NCI-H2029 treated with DMSO at 0.1 percent for 48 hours (cell line): ENCODE measurements at places on chromosomes 6 and 20.

DNA sequence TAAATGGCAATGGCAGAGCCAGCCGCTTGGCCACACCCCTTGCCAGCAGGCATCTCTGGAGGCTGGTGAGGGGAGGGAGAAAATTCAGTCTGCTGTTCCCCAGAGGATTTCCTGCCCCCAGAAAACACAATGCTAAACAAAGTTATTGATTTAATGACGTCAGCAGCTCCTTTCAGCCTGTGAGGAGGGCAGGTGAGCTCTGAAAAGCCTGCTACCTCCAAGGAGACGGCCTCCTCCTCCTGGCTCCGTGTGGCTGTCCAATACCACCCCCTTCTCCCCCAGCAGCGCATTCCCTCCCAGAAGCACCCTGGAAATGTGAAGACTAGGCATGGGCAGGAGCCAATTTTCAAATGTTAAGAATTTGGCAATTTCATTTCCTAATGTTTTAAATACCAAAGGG is 393.1 kb downstream of the ZFAND3 start:
- peak; percentile 82 for DNase-seq

- DNase-seq = no peak
Observed at GRCh38 chr6:42106112-42107023, 36.1 kb downstream of the C6orf132 start.

DNA sequence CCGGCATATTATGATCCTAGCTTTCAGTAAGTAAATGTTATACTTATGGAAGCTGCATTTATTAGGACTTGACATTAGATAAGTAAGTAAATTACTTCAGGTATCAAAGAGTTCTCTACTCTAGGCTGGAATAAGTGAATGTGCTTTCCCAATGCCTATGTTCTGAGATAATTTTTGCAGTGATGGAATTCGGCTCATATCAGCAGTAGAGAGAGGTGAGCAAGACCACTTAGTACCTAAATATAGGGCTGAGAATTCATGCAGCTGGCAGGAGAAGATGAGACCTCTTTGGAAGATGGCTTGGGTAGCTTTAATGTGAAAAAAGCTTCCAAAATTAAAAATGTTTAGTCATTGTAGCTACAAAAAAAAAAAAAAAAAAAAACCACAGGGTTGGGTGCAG is 13.3 kb upstream of the BEND3 start:
- no peak for DNase-seq

DNA sequence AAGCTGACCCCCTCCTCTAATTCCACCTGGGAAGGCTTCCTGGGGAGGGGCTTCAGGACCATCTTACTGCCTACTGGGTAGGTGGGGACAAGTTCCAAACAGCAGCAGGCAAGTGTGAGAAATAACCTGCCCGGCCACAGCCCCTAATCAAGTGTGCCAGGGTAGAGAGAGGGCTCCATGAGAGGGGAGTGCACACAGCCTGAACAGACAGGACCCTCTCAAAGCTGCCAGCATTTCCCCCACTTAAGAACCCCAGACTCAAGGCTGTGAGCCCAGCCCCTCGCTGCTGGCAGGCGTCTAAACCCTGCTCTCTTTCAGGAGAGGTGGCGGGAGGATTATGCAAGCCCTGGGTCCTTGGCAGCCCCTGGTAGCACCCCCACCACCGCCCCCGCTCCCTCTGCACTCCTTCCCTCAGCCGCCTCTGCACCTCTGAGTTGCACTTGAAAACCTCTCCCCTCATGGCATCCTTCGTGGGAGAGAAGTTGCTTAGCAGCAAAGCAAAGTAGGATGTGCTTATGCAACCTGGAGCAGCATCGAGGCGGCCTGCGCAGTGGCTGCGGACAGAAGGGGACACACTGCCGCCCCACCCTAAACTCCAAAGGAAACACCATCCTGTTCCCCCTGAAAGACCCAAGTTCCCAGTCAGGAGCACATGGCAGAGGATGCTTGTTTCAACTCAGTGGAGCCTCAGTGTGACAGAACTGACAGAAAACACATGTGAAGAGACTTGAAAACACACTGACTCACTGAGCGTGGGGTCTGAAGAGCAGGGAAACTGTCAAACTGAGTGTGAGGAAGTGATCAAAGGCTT is 10.5 kb downstream of the DDRGK1 start:
- no peak for DNase-seq

DNA sequence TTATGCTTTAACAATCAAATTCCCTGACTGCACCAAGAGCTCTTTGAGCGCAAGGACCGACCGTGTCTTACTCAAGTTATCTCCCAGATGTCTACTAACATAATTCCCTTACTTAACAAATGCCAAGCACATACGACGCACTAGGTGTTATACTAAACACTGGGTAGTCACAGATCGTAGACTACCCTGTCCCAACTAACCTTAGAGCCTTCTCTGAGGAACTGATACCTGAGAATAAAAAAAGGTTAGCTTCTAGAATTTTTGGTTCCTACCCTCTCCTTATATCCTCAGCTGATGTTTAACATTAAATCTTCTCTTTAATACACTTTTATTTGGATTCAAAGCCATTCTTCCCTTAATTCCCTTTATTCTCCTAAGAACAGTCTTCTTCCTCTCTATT is 38.5 kb downstream of the EPB41L2 start:
- DNase-seq = no peak

- DNase-seq = no peak
Observed at GRCh38 chr6:7675353-7675945, 50.5 kb upstream of the BMP6 start.

DNA sequence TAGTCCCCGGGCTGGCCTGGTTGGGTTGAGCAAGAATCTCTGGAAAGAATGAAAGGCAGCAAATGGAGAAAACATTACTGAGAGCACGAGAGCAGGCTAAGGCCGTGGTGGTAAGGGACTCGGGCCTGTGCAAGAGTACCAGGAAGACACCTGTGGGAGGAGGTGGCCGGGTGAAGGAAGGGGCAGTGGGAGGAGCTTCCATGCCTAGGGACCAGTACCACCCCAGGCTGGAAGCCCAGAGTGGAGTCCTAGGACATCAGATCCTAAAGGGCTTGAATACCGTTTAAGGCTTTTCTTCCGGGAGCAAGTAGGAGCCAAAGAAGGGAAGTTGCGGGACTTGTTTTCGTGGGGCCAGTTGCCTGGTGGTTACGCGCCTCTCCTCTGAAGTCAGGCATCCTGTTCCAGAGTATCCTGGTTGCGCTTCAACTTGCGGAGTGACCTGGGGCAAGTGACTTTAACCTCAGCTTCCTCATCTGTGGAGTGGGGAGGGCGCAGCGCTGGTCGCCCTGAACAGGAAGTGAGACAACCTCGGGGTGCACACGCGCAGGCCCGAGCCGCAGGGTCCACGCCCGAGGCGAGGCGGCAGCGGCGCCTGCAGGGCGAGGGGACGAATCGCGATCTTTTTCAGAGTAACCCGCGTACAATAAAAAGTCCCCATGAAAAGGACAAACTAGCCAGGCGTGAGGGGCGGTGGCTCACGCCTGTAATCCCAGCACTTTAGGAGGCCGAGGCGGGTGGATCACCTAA is 1.1 kb upstream of the TPD52L2 start:
- DNase-seq = peak; percentile 24

GRCh38 chr20:11170025-11170424 is 496.2 kb upstream of the JAG1 start:
- DNase-seq = no peak

DNA sequence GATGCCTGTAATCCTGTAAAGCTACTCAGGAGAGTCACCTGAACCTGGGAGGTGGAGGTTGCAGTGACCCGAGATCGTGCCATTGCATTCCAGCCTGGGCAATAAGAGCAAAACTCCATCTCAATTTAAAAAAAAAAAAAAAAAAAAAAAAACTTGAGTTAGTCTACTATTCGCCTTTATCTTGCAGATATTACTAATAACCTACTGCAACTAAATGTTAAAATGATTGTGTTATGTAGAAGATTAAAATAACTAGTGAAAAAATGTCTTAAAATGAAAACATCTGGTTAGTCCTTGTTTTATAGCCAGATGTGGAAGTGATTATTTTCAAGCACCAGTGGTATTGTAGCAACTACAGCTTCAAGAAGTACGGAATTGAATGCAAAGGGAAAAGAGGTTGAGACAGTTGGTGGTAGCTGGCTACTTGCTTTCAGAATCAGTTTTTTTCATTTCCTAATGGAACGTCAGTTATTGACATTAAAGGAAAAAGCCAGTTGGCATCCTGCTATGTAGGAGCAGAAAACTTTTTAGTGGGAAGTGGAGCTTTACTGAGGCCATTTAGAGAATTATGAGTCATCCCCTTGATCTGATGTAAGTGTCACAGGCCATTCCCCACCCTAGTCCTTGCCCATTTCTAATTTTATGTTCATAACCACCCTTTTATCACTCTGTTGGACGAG is 43.8 kb upstream of the DYNLRB1 start:
- DNase-seq = no peak

DNA sequence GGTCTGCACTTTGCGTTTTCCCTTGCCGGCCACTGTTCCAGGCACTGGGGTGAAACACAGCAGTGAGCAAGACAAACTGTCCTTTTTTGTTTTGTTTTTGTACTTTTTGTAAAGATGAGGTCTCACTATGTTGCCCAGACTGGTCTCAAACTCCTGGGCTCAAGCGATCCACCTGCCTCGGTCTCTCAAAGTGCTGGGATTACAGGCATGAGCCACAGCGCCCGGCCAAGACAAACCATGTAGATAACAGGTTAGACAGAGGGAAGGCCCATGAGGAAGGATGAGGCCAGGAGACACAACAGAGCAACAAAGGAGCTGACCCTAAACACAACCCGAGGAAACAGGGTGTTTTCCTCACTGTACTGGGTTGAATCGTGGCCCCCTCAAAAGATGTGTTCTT is 165.4 kb downstream of the NFATC2 start:
- no peak for DNase-seq

GRCh38 chr6:109326351-109326750 is 55.9 kb downstream of the CD164 start:
- DNase-seq = no peak

- DNase-seq = no peak
Observed at GRCh38 chr6:33505548-33506370, 51.4 kb downstream of the ZBTB9 start.

DNA sequence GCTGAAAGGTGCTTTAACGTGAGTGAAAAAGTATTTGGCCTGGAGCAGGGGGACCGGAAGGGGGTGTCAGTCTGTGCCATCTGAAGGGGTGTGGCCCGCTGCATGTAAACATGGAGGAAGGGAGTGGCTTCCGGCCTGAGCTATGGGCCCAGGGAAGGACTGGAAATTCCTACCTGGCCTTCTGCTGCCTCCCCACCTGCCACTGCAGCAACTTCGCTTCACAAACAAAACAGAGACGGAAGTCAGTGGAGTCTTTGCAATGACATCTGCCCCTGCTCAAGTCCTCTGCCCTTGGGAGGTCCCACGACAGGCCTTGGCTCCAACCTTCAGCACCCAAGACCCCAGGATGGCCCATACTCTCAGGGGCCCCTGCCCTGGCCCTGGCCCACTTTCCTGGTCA is 28.1 kb upstream of the FOXP4 start:
- DNase-seq = no peak

DNA sequence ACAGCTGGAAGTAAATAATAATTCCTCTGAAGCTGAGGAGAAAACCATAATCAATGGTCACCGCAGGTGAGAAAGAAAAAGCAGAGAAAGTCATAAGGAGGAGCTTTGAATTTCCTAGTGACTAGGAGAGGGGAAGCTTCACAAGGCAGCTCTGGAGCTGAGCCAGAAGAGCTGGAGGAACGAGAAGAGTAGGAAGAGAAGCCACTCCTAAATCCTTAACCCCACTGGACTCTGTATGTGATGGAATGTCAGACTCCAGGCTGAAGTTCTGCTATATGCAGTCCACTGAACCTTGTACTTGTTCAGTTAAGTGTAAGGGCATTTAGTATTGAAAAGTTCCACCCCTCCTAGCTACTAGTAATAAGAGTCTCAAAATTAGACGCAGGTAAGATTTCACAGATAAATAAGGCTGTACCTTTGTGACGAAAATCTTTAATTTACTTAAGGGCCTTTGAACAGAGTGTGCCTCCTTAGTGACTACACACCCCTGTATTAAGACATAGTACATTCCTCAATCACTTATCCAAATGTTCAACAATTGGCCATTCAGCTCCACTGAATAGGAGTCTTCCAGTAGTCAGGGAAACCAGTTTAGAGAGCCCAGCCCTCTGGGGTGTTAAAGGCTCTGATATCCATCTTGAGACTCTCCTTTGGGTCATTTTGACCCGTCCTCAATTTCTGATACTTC is 71.4 kb upstream of the UFL1 start:
- no peak for DNase-seq

- no peak for DNase-seq
Observed at GRCh38 chr6:110399219-110400071, 15.9 kb downstream of the DDO start.
